ENCODE measurements at places on chromosomes 5 and 9.

GRCh38 chr5:107121793-107122519, 548.8 kb downstream of the EFNA5 start:
- DNase-seq = no peak

- no peak for DNase-seq
Measured at GRCh38 chr5:31939151-31939550, 235.0 kb downstream of the GOLPH3 start.

DNA sequence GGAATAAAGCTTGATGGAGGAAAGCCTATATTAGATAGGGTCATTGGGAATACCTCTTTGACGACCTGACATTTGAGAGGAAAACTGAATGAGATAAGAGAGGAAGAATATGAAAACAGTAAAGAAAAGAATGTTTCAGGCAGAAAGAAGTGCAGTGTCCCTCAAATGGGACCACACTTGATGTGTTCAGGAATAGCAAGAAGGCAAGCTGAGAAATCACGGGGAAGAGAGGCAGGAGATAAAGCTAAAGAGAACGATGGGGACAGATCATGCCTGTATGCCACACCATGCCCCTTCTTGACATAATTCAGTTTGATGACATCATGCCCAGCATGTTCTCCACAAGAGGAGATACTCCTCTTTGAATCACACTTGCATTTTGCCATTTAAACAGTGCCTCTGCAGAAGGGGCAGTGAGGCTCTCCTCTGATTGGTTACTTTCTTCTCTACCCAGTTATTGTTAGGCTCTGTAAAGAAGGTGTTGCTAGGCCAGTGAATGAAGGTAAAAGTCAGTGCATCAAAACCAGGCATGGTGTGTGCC, 7.6 kb downstream of the AP3S1 start:
- no peak for DNase-seq

DNA sequence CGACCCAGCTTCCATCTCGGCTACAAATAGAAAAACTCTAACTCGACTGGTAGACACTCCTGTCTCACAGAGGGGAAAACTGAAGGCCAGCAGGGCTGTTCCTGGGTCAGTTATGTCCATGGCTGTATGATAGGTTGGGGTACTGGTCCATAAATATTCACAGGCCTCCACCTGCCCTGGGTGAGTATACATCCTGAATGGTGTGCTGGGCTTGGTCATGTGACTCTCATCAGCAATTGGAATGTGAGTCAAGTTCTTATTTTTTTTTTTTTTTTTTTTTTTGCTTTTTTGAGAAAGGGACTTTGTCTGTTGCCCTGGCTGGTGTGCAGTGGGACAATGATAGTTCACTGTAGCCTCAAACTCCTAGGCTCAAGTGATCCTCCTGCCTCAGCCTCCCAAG, 58.3 kb upstream of the NEK6 start:
- no peak for DNase-seq

- DNase-seq = no peak
Measured at GRCh38 chr5:66840511-66841013, 244.4 kb downstream of the MAST4 start.

DNA sequence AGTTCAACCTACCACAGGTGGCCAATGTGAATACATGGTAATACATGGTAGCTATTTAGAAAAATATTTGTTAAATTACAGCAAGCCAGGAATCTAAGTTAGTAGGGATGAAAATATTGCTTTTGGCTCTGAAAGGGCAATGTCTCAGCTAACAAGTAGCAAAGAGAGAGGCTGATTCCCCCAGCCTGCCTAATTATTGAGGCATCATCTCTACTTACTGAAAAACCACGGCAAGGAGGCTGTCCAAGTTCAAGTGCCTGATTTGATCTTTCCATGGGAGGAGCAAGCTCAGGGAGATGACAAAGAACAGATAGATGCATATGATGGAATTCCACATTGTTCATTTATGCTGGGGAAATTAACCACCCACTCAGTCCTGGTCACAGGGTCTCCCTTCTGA, 28.7 kb upstream of the UBTD2 start:
- no peak for DNase-seq

DNA sequence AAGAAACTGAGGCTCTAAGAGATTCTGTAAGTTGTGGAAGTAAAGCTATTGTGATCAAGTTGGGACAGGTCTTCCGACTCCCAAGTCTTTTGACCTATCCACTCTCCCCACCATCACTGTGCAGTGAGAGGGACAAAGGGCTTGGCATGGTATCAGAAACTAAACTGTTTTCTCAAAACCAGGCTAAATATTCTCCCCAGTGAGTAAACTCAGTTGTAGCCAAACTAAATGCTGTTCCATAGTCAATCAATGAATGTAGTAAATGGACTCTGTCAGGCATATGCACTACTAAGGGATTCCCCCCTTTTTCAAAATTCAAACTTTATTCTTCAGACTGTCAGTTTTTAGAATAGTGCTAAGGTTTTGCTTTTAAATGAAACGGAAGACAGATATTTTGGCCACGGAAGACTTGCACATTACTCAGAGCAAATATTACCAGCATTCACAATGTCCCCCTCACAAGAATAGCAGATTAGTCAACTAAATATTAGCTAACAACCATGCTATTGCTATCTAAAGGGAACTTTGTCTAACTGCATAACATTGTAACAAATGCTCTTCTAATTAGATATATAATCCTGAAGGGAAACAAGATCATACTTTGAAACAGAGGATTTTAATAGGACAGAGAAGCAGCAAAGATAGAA, 7.1 kb downstream of the PRKAA1 start:
- no peak for DNase-seq

DNA sequence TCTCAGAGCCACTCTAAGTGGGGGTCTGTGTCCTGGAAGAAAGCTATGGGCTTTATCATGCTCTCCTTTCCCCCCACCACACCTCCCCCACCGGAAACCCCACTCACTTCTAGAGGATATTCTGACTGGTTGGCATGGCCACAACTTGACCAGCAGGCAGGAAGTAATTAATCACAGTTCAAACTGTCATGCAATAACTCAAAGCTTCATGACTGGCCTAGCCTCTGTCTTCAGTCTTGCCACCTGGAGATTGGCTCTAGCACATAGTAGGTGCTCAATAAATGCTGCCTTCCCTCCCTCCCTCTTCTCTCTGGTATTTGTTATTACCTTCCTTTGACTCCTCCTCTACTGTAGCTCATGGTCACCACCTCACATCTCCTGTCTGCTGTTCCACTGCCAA, 124.7 kb downstream of the GABBR2 start:
- DNase-seq = no peak

- DNase-seq = no peak
Measured at GRCh38 chr9:97997330-97998276, 14.5 kb downstream of the ANP32B start.

GRCh38 chr9:117490199-117490598, 75.3 kb upstream of the ASTN2 start:
- no peak for DNase-seq

DNA sequence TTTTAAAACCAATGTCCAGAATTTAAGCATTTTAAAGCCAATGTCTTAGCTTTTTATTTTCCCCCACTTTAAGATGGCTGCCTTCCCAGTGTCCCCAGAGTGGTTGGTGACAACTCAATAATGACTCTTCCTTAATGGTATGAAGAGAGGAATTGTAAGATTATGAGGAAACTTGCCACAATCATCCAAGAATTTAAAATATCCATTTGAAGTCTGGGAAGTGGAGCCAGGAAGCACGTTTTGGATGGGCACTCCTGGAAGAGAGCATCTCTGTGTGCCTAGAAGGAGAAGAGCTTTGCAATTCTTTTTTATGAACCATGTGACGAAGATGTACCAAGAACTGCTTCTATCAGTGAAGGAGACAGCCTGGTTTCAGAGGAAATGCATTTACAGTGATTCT, 11.3 kb upstream of the IGFBPL1 start:
- no peak for DNase-seq

- no peak for DNase-seq
Measured at GRCh38 chr5:151534350-151534749, 56.8 kb downstream of the FAT2 start.

- peak; percentile 59 for DNase-seq
Measured at GRCh38 chr5:154190595-154191304, at the start of gene GALNT10. GALNT10 (plus strand) TSS chr5:154190733; CDS start chr5:154190867, 134 bp downstream.

DNA sequence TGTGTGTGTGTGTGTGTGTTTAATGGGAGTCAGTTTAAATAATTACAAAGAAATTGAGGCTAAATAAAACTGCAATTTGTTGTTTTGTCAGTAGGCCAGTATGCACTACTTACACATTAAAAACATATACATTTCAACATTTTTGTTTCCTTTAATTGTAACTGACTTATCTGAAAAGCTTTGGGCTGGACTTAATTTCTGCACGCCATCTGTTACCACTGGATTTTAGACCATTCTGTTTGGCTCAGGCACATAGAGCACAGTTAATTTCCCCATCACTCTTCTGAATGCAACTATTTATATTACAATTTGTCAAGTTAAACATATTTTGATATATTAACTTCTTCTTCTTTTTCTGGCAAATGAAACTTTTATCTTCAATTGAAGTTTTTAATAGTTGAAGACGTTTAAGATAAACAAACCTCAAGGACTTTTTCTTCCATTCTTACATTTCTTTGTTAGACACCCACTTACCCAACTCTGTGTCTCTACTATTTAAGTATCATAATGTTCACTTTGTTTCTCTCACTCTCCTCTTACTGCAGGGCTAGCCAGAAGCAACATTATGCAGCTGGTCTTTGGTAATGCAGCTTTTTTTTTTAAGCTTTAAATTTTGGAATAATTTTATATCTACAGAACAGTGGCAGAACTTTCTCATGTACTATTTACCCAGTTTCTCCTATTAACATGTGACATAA, 253.4 kb upstream of the ANKH start:
- no peak for DNase-seq

GRCh38 chr5:27590503-27590902, 552.1 kb upstream of the CDH9 start:
- no peak for DNase-seq

- DNase-seq = no peak
Measured at GRCh38 chr9:93503381-93503780, 50.0 kb upstream of the FAM120AOS start.

- DNase-seq = no peak
Measured at GRCh38 chr9:107819772-107820565, 330.4 kb upstream of the KLF4 start.

DNA sequence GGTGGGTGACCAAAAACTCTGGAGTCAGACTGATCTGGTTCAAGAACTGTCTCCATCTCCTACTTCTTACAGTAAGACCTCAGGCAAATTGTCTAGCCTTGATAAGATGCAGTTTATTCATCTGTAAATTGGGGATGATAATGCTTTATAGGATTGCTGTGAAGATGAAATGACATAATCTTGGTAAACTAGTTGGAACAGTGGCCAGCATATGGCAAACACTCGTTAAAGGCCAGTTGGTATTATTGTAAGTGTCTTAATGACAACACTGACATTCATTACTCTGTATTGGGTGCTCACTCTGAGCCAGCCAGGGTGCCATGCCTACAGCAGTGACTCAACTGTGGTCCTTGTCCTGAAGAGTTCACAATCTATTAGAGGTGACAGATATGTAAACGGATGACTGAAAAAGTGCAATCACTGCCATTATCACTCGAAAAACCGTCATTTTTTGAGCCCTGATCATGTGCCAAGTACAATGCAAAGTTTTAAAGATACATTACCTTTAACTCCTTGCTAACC, 84.9 kb upstream of the HSPA9 start:
- DNase-seq = no peak

DNA sequence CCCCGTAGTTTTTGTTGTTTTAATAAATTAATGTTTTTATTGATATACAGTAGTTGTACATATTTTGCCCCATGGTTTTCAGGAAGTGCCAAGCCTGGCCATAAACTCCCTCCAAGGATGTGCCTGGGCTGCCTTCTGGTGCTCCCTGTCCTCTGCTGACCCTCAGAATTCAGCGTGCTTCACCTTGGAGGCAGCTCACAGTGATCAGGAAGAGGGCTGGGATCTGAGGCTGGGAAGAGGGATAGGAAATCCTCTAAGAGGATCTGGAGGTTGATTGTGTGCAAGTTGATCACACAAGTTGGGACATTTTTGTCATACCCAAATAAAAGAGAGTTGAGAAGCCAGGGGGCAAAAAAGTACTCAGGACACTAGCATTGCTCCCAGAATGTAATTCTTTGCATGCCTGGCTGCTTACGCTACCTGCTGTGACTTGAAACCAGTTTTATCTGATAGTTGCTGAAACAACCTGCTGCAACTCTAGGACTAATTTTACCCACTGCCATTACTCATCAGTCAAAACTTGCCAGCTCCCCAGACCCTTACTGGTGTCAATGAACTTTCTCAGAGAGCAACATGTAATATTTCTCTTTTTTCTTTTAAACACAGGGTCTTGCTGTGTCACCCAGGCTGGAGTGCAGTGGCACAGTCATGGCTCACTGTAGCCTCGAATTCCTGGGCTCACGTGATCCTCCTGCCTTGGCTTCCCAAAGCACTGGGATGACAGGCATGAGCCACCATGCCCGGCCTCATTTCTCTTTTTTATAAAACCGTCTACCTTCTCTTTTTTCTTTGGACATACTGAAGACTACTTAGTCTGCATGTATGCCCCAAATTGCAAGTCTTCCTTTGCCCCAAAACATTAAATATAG, 29.0 kb downstream of the PDE6A start:
- DNase-seq = no peak

DNA sequence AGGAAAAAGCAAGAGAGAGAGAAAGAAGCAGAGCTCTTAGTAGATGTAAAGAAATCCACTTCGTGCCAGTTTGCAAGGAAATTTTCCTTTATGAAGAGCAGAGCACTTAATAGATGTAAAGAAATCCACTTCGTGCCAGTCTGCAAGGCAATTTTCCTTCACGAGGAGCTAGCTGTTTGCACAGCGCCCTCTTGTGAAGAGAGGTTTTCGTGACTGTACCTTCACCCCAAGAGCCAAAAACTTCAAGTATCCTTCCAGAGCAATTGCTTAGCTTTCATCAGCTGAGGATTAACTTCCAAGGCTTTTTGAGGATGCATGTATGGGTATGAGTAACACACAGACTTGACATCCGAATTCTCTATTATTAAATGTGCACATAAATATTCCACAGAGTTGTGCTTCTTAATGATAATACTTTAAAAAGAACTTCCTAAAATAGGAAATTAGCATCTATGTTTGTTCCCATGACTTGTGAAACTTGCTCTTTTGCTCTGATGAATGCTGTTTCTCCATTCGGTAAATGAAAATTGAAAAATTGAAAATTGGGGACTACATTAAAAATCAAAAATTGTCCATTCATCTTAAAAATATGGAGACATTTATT, 525.6 kb downstream of the PDE4D start:
- peak; percentile 58 for DNase-seq

- DNase-seq = no peak
Measured at GRCh38 chr5:72075461-72075860, 31.8 kb upstream of the MAP1B start.

GRCh38 chr5:127959152-127959764, 124.3 kb upstream of the SLC12A2 start:
- DNase-seq = no peak

DNA sequence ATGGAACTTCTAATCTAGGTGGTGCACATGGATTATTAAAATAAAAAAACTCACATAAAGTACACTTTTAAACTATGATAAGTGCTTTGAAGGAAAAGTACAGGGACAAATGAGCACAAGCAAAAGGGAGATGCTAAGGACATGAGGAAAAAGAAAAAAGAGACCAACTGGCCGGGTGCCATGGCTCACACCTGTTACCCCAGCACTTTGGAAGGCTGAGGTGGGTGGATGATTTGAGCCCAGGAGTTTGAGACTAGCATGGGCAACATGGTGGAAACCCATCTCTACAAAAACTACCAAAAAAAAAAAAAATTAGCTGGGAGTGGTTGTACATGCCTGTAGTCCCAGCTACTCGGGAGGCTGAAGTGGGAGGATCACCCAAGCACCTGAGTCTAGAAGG, 67.1 kb downstream of the SH3TC2 start:
- no peak for DNase-seq

- no peak for DNase-seq
Measured at GRCh38 chr9:8332871-8333270, 533.3 kb upstream of the DMAC1 start.

Measured in GDM1 (cell line).